ENCODE measurements at places on chromosomes 1 and 21. TPM values are rescaled to one million over a fixed set of nuclear protein-coding genes. Genes with fewer than 3 reads are reported as not detected.

DNA sequence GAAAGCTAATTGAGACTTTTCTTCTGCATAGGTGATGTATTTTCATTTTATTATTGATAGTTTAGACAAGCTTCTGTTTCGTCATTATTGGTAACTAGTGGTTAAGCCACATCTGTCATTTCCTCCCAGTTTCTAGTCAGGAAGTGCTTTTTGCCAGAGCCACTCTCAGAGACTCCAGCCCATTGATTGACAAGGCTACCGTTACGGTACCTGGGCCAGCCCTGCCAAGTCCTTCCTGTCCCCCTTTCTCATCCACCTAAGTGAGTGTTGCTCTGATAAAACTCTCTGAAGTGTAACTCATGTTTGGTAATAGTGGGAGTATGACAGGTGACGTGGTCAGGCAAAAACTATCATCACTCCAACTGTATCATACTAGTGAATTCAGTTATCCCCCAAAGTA, 29.6 kb upstream of the AGL start:
- no peak overlapping the region for H3K4me3 ChIP-seq
- no peaks in the 10 kb centered on the region for H3K4me1 ChIP-seq
- H3K36me3 ChIP-seq: no peaks in the 10 kb centered on the region

- no peak overlapping the region for H3K4me3 ChIP-seq
- no peak for DNase-seq
- no peaks in the 10 kb centered on the region for H3K27me3 ChIP-seq
- peaks cover 6% of the 10 kb centered on the region for H3K4me1 ChIP-seq
- H3K36me3 ChIP-seq: no peaks in the 10 kb centered on the region
Measured at GRCh38 chr1:228373681-228374571, 32.7 kb downstream of the TRIM11 start.

DNA sequence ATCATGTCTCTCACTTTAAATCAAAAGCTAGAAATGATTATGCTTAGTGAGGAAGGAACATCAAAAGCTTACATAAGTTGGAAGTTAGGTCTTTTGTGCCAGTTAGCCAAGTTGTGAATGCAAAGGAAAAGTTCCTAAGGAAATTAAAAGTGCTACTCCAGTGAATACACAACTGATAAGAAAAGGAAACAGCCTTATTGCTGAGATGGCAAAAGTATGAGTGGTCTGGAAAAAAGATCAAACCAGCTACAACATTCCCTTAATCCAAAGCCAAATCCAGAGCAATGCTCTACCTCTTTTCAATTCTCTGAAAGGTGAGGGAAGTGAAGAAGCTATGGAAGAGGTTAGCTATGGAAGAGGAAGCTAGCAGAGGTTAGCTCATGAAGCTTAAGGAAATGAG, 378.7 kb downstream of the KCNT2 start:
- no peaks in the 10 kb centered on the region for H3K4me1 ChIP-seq
- peaks cover 63% of the 10 kb centered on the region for H3K36me3 ChIP-seq
- no peaks in the 10 kb centered on the region for H3K27me3 ChIP-seq
- no peak overlapping the region for H3K4me3 ChIP-seq
- DNase-seq: no peak
- H3K27ac ChIP-seq: no peak overlapping the region

DNA sequence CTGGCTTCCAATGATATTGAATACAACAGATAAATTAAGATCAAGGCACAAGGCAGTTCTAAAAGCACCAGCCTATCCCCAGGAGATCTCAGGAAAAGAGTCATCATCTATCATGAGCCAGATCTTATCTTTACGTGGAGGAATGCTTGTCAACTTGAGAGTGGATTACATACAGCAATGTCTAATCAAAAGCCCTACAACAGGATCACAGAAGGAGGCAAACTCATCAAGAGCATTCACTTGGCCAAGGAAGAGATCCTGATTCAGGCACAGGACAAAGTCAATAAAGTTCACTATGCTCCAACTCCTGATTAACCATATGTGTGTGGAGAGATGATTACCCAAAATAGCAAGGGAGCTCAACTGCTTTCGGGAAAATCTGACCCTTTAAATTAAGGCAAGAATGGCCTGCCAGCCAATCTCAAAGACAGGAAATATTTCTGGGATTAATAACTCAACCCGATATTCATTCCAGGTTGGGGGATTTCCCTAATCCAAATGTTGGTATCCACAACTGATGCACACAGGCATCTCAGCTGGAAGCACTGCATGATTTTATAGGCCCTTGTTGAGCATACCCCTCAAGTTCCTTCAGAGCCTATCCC, 33.7 kb downstream of the TBX15 start:
- no peaks in the 10 kb centered on the region for H3K27me3 ChIP-seq
- DNase-seq: no peak
- no peaks in the 10 kb centered on the region for H3K36me3 ChIP-seq
- H3K4me1 ChIP-seq: no peaks in the 10 kb centered on the region
- H3K27ac ChIP-seq: no peak overlapping the region
- no peak overlapping the region for H3K4me3 ChIP-seq

GLMP gene
- 77.1 TPM for total RNA-seq

SPRR2F gene
- total RNA-seq: not detected

DVL1 gene
- 95.7 TPM for total RNA-seq

CYP4X1 gene
- total RNA-seq: 0.38 TPM
